ENCODE measurements at places on chromosomes 7 and 10.

GRCh38 chr7:96686305-96686704 lies 23.3 kb downstream of the SEM1 start:
- no peak for DNase-seq

GRCh38 chr10:12843296-12843945 lies 158.1 kb downstream of the CCDC3 start:
- no peak for DNase-seq

DNA sequence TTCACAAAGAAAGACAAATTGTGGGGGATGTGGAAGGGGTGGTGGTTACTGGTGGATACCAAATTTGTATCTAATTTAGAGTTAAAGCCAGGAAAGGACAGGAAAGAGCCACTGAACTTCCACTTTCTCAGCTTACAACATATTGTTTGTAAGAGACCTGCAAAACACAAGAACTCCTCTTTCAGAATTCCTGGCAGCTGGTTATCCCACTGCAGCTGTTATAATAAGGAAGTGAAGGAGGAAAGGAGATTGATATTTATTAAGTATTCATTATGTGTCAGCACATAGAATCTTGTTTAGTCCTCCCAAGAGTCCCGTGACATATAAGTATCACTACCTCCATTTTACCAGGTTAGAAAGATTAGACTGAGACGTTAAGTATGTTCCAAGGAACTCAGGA lies 481.7 kb downstream of the PHTF2 start:
- no peak for DNase-seq

GRCh38 chr10:104907521-104907920 lies 266.4 kb downstream of the SORCS3 start:
- no peak for DNase-seq

- DNase-seq: no peak
Observed at GRCh38 chr10:47051741-47052238, 140.6 kb downstream of the PTPN20 start.

GRCh38 chr7:29884399-29885272 lies 78.3 kb downstream of the WIPF3 start:
- DNase-seq: no peak

GRCh38 chr10:123266971-123267370 lies 112.8 kb downstream of the BUB3 start:
- DNase-seq: no peak

DNA sequence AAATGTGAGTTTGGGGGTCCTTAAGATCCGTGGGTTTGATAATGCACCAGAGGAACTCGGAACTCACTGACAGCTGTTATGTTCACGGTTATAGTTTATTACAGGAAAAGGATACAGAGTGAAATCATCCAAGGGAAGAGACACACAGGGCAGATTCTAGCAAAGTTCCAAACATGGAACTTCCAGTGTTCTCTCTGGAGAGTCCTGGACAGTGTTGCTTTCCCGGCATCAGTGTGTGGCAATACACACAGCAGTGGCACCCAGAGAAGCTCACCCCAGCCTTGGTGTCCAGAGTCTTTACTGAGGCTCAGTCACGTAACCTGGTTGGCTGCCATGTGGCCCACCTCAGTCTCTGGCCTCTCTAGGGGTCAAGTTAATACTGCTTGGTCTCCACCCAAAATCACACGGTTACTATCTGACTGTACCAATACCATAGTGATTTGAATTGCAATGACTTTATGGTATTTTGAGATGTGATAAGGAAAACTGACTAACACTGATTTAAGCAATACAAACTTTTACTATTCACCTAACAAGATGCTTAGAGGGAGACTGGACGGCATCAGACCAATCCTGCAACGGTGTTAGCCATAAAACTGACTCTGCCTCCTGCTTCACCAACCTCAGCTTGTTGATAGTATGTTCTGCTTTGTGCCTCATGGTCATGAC lies 8.1 kb upstream of the PRXL2A start:
- DNase-seq: no peak

DNA sequence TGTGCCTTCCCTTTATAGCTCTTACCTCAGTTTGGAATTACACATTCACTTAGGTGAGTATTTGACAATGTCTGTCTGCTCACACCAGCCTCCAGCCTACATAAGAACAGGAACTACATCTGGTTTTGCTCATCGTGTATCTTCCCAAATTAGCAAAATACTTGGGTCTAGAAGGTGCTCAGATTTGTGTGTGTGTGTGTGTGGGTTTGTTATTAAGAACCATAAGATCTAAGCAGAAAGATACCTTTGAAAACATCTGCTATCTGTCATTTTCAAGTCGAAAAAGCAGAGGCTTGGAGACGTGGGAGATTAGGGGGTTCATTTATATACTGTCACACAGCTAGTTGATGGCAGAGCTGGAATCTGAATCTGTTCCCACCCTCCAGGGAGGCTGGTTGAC lies 14.8 kb upstream of the LAMB4 start:
- no peak for DNase-seq
